Fibroblast of skin of right quadriceps (primary cell): ENCODE measurements at places on chromosomes 12 and 14.

DNA sequence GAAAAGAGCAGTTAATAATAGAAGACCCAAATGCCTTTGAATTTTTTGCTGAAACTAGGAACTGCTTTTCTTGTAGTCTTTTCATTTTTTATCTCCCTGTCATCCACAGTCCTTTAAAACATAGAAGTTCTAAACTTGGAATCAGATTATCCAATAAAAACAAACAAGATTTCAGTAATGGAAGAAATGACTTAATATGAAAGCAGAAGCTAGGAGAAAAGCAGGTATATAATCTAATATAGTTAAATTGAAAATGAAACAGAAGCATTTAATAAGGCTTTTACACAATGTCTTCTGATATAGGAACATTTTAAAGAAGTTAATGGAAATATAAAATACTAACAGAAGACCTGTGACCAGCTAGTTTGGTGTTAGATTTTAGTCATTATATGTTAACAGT, 26.5 kb downstream of the PPP1R12A start:
- no peak for DNase-seq

DNA sequence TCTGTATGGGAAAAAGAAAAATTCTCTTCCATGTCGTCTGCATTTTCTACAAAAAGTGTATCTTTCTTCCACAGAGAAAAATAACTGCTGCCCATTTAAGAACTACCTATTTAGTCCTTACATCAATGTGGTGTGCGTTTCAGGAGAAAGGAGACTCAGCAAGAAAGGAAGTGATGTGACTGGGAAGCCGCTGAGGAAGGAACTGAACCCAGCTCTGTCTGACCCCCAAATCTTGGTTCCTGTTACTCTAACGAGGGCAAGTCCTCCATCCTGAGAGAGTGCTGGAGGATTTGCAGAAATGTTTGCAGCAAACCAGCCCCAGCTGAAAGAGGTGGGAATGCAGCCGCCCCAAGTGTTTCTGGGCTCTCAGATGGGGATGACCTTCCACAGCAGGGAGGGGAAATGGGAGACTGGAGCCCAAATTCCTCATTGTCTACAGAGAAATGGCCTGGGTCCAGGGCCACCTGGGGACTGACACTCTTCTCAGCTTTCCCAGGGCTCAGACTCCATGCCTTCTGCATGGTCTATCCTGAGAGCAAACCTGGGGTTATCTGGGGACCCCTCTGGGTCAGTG, 6.7 kb upstream of the MLEC start:
- no peak for DNase-seq

- no peak for DNase-seq
Observed at GRCh38 chr12:119372540-119372939, 38.0 kb downstream of the CCDC60 start.

DNA sequence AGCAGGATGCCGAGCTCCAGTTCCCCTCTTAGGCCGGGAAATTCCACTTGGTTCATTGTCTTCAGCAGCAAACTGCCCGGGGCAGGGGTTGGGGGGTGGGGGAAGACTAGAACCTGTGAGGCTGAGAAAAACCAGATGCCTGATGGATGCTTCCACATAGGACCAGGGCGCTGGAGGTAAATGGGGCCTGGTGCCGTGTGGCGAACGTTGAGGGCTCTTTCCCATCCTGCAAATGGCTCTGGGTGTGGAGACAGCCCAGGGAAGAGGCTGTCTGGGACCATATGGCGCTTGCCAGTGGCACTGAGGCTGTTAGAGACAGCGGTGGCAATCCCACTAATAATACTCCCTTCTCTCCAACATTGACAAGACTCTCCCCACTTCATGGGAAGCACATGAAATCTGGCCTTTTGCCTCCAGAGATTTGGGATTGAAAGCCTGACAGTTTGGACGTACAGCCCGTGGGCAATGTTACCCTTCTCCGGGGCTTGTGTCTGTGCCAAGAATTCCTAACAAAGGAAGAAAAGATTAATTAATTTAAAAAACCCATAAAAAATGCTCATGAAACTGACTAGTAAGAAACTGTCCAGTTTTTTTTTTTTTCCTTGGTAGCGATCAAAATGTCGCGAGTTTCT, 44.5 kb downstream of the MAP1LC3B2 start:
- no peak for DNase-seq

GRCh38 chr14:21096978-21097635, 1.3 kb downstream of the ZNF219 start:
- no peak for DNase-seq

DNA sequence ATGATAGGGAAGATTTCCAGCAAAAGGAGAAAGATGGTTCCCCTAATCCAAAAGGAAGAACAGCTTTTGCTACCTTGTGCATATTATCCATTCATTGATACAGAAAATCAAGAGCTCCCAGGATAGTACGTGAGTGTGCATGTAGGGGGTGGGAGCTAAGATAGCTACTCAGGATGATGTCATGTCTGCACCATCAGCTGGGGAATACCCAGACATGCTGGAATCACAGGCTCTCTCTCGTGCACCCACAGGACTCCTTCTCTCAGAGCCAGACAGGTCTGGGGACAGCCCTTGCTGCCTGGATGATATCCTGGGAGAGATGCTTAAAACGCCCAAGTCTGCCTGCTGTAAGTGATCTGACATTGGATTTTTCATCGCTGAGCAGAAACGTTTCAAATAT, 38.9 kb downstream of the FOXN3 start:
- peak; percentile 39 for DNase-seq

DNA sequence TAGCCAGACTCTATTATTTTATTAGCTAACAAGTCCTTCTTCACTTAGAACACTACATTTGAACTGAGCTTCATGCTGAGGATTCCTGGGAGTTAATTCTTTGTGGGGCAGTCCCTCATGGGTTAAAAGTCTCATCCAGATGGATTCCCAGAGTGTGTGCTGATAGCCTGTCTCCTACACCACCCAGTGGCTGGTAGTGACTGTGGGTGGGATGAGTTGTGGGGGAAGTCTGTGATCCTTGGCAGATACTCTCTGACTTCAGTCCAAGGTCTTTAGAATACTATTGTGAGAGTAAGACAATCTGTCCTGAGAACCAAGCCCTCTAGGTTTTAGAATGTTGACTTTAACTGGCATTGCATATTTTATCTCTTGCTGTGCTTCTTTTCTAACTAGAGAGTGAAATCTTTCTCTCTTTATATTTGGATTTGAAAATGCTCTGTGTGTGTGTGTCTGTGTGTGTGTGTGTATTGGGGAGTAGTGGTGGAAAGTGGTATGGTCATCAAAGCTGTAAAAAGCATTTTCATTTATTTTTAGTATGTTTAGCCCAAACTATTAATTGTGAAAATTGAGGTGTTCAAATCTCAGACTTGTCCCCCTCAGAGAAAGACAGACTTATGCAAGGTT, 37.3 kb downstream of the AKAP6 start:
- DNase-seq = peak; percentile 55

- no peak for DNase-seq
Observed at GRCh38 chr12:120598674-120599463, 17.7 kb upstream of the POP5 start.

- no peak for DNase-seq
Observed at GRCh38 chr12:117188121-117188665, 2.1 kb downstream of the FBXO21 start.

GRCh38 chr14:104040539-104040938, 45.0 kb upstream of the ASPG start:
- no peak for DNase-seq

- no peak for DNase-seq
Observed at GRCh38 chr12:130369816-130370215, 32.1 kb downstream of the PIWIL1 start.

DNA sequence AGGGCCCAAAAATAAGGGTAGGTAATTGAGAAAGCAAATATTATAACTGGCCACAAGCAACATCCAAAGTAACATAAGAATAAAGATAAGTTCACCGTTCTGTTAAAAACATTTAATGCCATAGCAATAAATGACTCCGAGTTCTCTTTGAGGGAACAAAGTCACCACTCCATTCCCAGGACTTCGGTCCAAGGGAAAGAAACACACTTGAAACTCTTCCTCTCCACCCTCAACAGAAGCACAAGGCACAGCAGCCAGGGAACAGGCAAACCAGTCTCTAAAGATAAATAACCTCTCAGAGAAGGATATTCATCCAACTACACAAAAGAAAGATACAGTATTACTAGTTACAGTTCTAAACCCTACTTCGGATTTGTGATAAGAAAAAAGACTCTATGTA, 2.5 kb downstream of the SETD3 start:
- no peak for DNase-seq

DNA sequence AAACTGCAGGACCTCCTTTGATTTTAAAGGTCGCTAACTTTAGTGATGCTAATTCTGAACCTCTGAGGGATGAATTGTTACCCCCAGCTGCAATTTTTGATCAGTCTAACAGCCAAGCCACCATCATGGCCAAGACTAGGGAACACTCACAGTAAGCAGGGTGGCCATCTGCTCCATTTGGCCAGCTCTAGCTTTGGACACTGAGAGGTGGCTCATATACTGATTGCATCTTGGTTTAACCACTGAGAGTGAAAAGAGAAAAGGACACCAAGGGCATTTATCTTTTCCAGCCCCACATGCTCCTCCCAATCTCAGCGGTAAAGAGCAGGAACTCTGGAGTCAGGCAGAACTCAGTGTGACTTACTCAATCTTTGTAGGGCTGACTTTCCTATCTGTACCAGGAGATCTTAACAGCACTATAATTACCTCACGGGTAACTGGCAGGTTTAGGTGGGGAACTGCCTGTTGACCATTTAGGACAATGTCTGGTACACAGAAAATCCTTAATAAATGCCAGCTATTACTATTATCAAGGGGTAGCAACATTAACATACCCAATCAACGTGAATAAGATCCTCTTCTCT, 6.2 kb downstream of the LPCAT3 start:
- DNase-seq = no peak

DNA sequence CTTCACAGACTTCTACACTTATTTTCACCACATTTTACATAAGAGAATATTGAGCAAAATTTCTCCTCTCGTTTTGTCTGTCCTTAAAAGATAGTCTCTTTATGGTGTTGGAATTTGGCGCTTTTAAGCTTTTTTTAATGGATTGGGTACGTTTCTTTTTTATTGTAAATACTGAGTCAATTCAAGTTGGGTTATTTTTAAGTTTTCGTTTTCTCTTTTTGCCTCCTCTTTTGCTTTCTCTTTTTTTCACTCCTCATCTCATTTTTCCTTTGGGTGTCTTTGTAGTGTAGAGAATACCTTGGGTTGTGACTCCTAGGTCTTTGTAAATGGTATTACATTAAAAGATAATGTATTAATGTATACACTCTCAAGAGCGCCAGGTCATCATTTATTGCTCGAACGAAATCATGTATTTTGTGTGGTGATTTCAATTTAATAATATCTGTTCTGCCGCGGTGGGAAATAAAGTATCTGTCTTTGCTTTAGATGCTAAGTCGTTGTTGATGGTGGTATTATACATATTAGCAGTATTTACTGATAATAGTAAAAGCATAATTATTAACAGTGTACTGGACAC, 845 bp downstream of the TMX1 start:
- DNase-seq = no peak

- DNase-seq = no peak
Observed at GRCh38 chr14:92770484-92770883, 22.1 kb upstream of the LGMN start.

DNA sequence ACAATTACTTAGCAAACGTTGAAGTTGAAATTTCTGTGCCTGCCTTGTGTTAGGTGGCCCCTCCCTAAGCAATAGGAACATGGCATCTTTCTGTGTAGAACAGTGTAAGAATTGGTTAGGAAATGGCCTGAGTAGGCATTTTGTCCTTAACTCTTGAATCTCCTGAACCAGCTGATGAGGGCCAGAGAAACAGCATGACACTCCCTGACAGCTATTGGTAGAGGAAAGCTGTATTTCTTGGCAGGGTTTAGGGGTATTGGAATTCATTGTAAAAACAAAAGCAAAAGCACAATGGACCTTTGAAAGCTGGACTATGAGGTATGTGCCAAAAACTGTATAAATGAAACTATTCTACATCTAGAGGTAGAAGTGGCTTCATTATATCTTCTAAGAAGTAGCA, 40.6 kb upstream of the LRTM2 start:
- peak; percentile 36 for DNase-seq

GRCh38 chr14:74618078-74618952, 6.3 kb upstream of the LTBP2 start:
- peak; percentile 80 for DNase-seq

DNA sequence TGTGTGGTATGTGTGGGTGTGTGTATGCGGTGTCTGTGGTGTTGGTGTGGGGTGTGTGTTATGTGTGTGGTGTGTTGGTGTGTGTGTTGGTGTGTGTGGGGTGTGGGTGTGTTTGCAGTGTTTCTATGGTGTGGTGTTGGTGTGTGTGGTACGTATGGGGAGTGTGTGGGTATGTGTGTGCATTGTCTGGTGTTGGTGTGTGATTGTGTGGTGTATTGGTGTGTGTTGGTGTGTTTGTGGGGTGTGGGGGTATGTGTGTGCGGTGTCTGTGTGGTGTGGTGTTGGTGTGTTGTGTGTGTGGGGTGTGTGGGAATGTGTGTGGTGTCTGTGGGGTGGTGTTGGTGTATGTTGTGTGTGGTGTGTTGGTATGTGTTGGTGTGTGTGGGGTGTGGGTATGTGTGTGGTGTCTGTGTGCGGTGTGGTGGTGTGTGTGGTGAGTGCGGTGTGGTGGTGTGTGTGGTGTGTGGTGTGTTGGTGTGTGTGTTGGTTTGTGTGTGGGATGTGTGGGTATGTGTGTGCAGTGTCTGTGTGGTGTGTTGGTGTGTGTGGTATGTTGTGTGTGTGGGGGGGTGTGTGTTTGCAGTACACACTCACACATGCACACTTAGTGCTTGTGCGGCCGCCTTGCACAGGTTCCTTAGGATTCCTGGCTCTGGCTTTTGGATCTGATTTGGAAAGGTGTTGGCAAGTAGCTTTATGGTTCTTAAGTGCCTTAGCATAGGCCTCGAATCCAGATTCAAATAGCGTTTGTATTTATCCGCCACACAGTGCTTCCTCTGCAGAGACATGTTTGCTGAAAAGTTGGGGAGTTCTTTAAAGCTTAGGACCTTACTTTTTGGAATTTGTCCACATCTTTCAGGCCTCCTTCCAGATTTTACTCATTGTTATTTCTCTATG, 16.4 kb downstream of the MLXIP start:
- DNase-seq = peak; percentile 32

DNA sequence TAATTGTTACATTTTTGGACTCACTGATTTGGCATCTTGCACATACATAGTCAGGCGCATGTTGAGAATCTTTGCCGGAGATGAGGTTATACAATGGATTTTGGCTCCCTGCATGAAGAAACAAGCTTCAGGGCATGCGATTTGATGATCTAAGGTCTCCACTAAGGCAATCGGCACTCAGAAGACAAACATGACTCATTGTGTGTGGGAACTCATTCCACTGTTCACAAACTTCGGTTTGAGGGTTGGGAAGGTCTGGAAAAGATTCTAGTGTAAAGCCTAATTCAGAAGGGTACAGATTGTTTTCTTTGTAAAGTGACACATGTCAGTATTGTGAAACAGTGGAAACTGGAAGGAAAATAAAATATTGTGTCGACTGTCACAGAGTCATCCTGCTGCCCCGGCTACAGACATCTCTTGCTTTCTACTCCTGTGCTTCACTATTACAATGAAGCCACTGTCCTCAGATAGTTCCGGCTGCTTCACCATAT, 192.6 kb upstream of the HMGA2 start:
- peak; percentile 99 for DNase-seq

DNA sequence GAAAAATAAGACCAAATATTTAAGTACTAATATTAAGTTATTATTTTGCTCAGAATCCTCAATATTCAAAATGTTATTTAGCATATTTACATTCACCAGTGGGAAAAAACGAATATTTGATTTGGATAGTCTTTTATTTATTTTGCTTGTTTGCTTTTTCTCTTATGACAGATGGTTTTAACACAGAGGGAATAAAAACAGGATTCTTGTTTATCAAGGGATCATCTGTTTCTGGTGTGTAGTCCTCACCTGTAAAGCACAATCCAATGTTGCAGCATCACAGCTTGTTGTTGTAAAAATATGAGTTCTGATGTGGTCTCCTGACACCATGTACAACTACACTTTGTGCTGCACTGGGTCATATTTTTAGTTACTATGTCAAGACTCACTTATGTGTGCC, 103.9 kb downstream of the AVPR1A start:
- no peak for DNase-seq
